Right lobe of liver (tissue), 6 donors: ENCODE measurements at places on chromosomes 6 and 20.

GRCh38 chr6:108419934-108420609, 125.2 kb downstream of the AFG1L start:
- no peak for DNase-seq

DNA sequence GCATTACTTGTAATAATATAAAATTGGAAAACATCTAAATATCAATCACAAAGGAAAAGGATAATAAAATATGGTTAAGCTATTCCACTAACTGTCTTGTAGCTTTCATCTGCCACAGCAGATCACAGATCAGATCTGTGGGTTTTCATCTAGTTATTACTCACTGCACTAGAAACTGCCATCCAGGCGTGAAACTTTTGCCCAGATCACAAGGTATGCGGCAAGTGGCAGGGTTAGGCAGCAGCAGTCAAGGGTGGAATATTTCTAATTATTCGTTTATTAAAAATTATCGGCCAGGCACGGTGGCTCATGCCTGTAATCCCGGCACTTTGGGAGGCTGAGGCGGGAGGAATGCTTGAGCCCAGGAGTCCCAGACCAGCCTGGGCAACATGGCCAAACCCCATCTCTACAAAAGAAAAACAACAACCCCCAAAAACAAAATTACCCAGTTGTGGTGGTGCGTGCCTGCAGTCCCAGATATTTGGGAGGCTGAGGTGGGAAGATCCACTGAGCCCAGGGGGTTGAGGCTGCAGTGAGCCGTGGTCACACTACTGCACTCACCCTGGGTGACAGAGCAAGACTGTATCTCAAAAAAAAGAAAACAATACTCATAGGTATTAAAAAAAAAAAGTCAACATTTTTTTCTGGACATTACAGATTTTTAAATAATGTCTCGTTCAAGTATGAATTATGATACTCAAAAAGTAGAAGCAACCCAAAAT, 32.1 kb downstream of the BEND3 start:
- DNase-seq, result peak; percentile 14

GRCh38 chr6:149319422-149319821, 1.9 kb downstream of the TAB2 start:
- DNase-seq, result no peak

GRCh38 chr20:48797850-48798747, 29.7 kb downstream of the PREX1 start:
- no peak for DNase-seq

GRCh38 chr6:55833284-55833683, 42.1 kb downstream of the BMP5 start:
- DNase-seq, result no peak

DNA sequence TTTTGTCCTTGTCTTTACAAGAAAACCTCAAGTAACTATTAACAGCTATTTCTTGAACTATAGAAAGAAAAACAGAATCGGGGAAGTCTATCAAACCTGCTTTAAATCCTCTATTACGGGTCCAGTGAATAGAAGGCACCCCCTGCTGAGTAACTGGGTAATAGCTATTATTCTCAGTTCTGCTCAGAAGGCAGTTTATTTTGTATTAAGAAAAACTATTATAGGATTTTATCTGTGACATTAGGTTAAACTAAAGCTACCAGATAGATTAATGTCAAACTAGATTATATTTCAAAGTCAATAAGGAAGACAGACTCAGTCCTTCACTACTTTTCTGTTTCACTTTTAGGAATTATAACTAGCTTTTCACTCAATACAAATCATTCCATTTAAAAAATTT, 93.7 kb downstream of the DST start:
- no peak for DNase-seq
